ENCODE measurements at places on chromosomes 6 and 20.

GRCh38 chr20:8432435-8433148 lies 300.5 kb downstream of the PLCB1 start:
- DNase-seq = no peak

GRCh38 chr6:73062837-73063236 lies 162.5 kb downstream of the KHDC1L start:
- no peak for DNase-seq

DNA sequence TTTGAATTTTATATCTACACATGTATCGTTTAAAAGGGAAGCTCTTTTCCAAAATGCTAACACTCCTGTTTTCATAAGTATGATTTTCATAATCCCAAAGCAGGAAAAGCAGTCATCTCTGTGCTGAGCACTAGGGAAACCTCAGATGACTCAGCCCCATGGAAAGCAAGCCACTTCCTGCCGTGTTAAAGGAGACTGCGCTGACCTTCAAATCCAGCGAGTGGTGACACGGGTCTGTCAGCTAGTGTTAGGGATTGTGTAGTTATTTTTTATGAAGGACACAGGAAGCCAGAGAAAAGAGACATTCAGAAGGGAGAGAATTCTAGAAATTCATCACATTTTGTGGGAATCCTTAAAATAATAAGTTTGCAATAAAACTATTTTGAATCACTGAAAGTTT lies 57.0 kb upstream of the CD93 start:
- peak; percentile 79 for DNase-seq

DNA sequence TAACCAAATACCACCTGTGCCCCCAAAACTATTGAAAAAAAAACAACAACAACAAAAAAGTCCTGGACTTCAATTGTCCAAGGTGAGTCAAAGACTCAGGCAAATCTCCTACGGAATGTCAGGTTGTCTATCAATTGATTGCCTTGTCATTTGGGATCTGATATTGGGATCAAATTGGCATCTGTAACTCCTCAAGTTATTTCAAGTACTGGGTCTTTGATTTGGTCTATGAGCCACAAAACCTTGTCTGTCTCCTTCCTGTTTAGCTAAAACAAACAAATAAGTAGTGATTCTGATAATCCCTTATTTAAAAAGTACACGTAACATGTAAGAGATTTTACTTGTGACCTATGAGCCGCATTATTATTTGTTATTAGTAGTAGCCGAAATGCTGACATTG lies 231.6 kb upstream of the ZNF217 start:
- DNase-seq = no peak

GRCh38 chr20:39124064-39124463 lies 161.9 kb downstream of the DHX35 start:
- DNase-seq = no peak

DNA sequence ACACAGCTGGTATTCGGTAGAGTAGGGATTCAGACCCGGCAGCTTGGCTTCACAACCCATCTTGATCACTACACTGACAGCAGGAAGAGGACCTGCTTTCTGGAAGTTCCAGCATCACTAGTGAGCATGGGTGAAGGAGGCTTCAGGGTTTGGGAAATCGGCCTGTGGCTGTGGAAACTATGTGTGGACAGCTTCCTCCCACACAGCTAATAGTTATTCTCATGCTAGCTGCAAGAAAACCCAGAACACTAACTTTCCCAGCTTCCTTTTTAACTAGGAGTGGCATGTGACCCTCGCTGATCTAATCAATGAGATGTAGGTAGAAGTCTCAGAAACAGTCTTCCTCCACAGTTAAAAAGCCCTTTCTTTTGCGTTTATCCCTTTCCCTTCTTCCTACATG lies 36.3 kb upstream of the SIRPA start:
- DNase-seq = no peak

- no peak for DNase-seq
These were observed 37.7 kb upstream of the CENPW start for GRCh38 chr6:126302191-126302590.

DNA sequence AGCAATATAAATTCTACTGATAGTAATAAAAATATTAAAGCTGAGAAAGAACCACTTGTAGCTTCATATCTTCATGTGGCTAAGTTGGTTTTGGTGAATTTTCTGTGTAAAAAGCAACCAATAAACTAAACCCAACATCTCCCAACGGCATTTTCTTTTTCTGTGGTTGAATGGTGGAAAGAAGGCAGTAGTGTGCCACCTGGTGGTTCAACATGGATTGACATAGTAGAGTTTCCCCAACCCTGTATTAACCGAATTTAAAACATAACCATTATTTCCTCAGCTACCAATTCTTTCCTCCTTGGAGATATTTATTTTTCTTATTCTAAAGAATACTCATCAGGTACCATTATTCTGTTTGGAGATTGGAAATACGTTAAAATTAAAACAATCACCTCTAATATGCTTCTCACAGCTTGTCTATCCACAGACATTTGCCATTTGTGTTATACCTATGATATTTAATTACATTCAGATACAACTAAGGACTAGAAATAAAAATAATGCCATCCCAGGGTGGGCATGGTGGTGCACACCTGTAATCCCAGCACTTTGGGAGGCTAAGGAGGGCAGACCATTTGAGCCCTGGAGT lies 117.1 kb upstream of the EEF1E1 start:
- DNase-seq = peak; percentile 35

DNA sequence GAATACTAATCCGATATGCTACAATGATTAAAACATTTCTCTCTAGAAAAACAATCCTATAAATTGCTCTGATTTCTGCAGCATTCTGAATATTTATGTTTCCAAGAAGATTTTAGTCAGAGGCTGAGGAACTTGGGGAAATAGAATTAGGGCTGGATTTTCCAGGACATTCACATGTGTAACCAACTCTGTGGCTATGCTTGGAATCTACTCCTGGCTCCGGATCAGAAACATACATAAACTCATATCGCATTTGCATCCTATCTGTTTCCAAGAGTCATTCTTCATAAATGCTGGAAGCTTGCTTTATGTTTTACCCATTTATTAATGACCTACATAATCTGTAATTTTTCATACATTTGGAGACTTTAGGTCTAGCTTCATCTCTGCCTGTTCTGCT lies 459.9 kb upstream of the MARCKS start:
- DNase-seq = no peak

GRCh38 chr6:95723638-95724037 lies 146.3 kb downstream of the MANEA start:
- no peak for DNase-seq

DNA sequence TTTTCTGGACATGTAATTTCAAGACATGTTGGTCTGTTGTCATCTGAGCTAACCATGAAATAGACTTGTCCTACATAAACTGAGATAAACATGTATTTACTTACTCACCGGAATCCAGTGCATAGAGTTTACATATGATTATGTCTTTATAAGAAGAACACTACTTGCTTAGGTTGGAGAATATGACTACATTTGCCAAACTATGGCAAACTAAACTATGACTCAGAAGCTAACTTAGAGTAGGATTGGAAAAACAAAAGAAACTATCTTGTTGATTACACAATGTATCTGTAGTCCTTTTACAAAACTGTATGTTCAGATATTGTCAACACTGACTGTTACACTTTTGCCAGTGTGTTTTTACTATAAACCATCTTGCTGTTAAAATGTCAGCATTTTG lies 113.3 kb downstream of the CRYBG1 start:
- no peak for DNase-seq

DNA sequence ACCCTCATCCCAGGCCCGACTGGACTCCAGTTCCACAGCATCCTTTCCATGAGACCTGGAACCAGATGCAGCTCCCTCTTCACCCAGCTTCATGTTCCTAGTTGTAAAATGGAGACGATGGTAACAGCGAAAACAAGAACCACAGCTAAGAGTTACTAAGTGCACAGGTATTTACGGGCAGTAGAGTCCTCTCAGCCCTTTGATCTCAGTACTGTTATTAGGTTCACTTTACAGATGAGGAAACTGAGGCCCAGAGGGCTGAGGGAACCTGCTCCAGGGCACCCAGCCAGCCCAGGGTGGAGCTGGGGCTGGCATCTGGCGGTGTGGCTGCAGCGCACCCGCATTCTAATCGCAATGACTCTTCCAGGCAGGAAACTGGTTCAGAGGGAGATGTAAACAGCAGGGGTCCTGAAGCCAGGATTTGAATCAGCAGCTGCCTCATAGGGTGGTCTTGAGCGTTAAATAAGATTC lies 858 bp downstream of the BCAS1 start:
- no peak for DNase-seq

GRCh38 chr6:84657486-84657885 lies 106.9 kb downstream of the TBX18 start:
- no peak for DNase-seq

GRCh38 chr20:11922561-11922960 lies 4.9 kb downstream of the BTBD3 start:
- DNase-seq = no peak

GRCh38 chr6:1527073-1527457 lies 82.7 kb upstream of the FOXC1 start:
- no peak for DNase-seq

- no peak for DNase-seq
These were observed 10.6 kb downstream of the ARMH2 start for GRCh38 chr6:24788031-24788665.

DNA sequence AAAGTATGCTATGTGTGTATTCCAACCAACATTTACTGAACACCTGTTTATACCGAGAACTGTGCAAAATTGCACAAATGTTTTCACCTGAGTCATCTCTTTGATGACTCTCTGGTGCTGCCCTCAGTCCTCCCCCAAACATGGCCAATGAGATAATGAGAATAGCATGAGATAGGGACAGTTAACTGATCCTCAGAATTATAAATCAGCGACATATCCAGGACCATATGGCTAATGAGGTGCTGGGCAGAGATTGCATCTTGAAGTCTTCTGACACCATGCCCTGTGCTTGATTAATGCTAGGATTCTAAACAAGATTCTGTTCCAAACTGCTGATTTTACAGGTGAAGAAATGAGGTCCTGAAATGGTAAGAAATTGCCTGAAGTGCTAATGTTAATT lies 13.0 kb downstream of the CLVS2 start:
- no peak for DNase-seq

- DNase-seq = no peak
These were observed 1.9 kb downstream of the SYNCRIP start for GRCh38 chr6:85640821-85641220.

DNA sequence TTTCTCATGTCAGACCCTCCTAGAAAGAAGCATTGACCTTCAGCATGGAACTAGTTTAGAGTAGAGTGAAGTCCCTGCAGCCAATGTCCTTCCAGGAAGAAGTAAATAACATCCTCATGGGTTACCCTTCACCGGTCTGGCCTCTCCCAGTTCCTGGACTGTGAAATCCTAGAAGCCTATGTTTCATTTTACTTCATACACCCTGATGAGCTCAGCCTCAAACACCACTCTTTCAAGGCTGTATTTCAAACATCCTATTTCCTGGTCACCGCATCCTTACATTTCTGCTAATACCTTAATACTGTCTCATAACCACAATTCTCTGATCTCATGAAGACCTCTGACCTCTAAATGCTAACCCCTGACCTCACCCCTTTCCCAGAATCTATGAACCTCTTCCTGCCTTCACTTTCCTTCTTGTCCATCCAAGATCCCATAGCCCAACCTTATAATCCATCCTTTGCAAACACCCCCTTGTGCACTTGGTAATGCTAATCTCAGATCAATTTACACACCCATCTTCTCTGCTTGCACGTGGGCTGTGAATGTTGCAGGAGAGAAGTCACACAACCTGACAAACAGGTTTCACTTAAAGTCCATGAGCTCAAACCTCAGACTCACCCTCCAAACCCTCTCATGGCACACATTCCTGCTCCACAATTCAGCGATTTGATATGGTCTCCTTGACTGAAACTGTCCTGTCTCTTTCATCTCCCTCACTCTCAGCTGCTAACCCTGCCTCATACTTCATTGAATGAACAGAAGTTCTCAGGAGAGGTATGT lies 30.2 kb downstream of the SLC2A10 start:
- DNase-seq = peak; percentile 35

DNA sequence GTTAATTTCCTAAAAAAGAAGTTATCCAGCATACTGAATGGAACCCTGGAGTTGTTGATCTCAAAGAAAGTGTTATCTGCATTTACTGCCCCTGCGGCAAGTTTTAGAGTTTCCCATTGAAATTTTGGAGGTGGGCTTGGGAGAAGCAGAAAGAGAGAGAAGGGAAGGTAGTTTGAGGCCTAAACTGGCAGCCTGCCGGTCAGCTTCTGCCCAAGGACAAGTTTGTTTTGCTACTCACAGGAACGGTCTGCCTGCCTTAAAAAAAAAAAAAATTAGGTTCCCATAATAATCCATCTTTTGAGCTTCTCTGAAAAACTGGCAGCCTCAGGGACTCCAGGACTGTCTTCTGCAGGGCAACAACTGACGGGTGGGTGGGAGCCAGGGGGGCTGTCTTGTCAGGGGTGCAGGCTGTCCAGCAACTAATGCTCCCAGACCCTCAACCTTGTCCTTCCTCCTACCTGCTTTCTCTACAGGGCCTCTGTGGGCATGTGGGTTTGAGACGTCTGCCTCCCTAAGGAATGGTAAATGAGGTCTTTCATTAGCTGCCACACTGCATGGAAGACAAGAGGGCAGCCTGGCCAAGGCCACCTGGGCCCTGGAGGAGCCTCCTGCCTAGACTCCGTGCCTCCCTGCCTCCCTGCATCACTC lies 176.1 kb upstream of the KCNG1 start:
- DNase-seq = no peak

GRCh38 chr20:53884859-53885541 lies 185.4 kb downstream of the BCAS1 start:
- peak; percentile 74 for DNase-seq

DNA sequence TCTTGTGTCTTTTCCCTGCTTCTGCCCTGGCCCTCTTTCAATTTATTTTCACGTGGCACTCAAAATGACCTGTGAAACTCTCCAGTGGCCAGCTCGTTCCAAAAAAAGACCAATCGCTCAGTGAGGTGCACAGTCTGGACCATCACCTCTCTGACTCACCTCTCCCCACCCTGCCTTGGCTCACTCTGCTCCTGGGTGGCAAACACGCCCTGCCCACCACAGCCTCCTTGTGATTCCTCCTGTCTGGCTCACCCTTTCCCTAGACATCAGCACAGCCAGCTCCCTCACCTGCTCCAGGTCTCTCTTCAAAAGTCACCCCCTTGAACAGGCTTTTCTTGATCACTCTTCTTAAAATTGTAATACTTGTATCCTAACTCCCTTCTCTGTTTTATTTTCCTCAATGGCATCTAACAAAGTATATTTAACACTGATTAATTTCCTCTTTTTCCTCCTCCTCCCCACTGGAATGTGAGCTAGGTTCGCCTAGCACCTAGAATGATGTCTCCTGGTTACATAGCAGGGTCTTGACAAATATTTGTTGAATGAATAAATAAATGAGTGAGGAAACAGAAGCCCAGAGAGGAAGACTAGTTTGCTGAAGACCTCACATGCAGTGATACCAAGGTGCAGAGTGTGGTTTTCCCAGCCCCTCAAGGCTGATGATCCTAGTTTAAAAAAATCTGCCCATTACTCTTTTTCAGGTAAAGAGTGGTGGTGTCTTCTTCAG lies 109.0 kb downstream of the GJA10 start:
- DNase-seq = no peak

Measured in RCC 7860 (cell line).